ENCODE measurements at places on chromosomes 7 and 10.
A peak's percentile ranks its signal among the peaks of the same experiment; 100 is the strongest.

DNA sequence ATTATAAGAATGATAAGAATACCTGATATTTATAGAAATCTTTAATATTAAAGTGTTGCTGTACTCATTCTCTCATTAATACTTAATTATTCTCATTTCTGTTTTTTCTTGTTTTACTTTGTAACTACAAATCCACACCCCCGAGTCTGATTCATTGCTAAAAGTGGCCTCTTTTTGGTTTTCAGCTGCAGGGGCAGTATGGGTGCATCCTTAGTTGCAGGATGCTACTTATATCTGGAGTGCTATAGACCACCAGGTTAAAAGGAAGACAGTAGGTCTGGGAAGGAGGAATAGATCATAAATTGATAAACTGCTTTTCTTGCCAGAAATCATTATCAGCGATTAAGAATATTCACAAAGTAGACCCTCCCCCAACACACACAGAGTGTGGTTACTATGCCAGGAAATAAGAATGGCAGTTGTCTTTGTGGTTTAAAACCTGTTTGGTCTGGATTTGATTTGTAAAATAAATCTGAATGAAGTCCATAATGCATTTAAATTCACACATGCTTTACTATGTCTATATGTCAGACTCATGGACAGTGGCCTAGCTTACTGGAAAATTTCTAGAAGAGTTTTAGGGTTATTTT is 96.5 kb downstream of the NRF1 start:
- no peak for DNase-seq

- DNase-seq: no peak
These were observed 44.1 kb upstream of the LBX1 start for GRCh38 chr10:101273330-101273729.

GRCh38 chr7:21383227-21384220 is 44.4 kb upstream of the SP4 start:
- DNase-seq: no peak

- no peak for DNase-seq
These were observed 107.1 kb upstream of the TMEM106B start for GRCh38 chr7:12103948-12104347.

DNA sequence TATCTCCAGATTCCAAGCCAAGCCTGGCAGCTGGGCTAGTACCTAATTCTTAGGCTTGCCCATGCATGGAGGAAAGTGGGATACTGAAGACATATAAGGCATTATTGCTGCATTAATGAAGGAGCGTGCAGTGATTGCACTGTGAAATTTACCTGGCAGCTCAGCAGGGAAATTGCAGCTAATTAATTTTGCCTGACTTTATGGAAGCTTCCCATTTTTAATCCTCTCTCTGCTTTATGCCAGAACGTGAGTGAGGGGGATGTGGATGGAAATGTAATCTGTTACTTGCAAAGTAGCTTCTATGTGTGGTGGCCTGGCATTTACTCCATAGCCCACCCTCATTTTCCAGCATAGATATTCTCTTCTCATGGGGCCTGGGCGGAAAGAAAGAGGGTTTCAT is 134.9 kb downstream of the SH2D4B start:
- no peak for DNase-seq

GRCh38 chr10:85284778-85285770 is 956.7 kb downstream of the CCSER2 start:
- DNase-seq: no peak

DNA sequence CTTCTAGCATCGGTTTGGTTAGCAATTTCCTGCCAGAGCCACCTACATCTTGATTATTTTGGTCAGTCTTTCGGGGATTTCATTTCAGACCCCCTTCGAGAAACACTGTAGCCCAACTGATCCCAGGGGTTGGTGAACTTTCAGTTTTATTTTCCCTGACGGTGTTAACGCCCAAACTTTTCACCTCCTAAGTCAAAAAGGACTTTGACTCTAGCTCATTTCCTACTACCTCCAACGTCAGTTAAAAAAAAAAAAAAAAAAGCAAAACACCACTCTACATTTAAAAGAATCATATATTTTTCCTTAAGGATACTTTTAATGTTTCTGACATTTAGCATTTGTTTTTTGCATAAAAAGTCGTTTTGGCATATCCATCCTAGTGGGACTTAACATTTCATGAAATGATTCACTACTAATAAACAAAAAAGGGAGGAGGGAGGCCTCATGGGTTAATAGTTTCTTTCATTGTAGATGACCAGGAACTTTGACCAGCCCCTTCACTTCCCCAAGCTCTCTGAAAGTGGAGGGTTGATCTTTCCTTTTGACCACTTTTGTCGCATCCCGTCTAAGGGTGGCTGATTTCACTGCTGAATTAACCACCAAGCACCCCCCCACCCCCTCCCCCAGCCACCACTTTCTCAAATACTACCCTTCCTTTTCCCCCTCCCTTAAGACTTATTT is 764 bp upstream of the TCF7L2 start:
- DNase-seq: no peak

DNA sequence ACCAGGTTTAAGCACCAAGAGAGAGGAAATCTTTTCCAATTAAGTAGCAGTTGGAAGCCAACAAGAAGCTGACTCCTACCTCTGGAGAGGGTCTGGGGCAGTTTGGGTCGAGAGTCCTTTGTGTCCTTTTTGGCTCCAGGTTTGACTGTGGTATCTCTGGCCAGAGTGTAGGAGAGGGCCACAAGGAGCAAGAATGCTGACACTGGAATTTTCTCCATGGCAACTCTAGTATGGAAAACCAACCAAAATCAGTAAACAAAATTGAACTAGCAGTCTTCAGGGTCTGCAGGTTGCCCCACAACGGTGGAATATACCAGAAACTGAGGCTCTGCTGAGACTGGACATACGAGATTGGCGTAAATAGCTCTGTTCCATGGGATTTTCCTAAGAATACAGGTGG is 3.2 kb downstream of the AGR2 start:
- no peak for DNase-seq

DNA sequence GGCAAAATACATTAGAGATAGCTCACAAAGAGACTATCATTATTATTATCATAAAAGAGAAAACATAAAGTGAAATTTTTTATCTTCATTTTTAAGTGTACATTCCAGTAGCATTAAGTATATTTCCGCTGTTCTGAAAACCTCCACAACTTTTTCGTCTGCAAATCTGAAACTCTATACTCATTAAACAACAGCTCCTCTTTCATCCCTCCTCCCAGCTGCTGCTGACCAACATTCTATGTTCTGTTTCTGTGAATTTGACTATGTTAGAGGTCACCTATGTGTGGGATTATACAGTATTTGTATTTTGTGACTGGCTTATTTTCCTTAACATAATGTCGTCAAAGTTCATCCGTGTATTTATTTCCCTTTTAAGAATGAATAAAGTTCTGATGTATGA is 429.3 kb upstream of the TPK1 start:
- no peak for DNase-seq

DNA sequence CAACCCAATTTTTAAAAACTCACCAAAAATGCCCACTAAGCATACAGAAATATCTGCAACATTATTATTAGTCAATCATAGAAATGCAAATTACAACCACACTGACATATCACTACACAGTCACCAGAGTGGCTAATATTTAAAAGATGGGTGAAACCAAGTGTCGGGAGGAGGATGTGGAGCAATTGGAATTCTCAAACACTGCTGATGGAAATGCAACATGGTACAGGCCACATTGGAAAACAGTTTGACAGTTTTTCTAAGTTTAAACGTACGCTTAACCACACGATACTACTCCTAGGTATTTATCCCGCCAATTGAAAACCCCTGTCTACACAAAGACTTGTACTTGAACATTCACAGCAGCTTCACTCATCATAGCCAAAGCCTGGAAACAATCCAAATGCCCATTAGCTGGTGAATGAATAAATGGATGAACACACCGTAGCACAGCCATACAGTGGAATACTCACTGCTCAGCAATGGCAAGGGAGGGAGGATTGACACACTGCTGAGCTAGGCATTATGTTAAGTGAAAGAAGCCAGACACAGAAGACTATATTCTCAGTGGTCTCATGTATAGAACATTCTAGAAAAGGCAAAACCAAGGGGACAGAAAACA is 16.3 kb downstream of the GCK start:
- DNase-seq: no peak

- DNase-seq: no peak
These were observed 76.4 kb upstream of the NRP1 start for GRCh38 chr10:33410860-33411234.

DNA sequence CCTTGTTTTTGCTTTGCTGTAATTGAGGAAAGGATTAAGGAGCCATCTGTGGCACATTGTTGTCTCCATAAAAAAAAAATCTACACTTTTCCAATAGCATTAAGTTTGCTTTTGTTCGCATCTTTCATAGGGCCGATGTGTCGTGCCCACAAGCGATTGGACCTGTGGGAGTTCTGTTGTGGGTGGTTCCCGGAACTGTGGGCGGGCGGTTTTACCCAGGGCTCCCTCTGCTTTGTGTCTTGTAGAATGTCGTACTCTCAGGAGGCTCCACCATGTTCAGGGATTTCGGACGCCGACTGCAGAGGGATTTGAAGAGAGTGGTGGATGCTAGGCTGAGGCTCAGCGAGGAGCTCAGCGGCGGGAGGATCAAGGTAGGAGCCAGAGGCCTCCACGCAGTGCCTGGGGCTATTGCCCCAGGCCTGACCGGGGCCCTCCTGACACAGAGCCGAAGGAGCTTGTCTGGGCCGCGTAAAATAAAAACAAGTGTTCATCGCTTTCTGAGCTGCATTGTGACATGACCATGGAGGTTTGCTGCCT is 92.4 kb downstream of the ACTR3B start:
- DNase-seq: no peak

DNA sequence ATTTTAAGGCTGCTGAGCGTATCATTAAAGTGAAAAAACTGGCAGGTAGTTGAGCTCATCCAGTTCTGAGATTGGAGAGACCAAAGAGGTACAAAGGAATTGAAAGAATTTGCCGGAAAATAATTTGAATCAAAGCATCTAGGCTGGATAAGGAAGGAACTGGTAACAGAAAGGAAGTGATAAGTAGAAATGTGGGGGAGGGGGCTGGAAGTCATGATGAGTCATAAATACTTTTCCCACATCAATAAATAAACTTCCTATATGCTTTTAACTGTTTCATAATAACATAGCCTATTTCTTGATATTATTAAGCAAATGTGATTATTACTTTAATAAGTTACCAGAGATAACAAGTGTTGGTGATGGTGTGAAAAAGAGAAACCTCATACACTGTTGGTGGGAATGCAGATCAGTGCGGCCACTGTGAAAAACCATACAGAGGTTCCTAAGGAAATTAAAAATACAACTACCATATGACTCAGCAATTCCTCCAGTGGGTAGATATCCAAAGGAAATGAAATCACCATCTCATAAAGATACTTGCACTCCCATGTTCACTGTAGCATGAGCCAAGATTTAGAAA is 27.0 kb downstream of the ZNF438 start:
- DNase-seq: no peak

- no peak for DNase-seq
These were observed 17.5 kb upstream of the TRUB1 start for GRCh38 chr10:114920459-114920858.

GRCh38 chr10:101260764-101261481 is 31.7 kb upstream of the LBX1 start:
- DNase-seq: no peak

GRCh38 chr10:116926426-116926825 is 77.1 kb downstream of the ENO4 start:
- no peak for DNase-seq

GRCh38 chr10:5951721-5952407 is 25.5 kb downstream of the IL15RA start:
- no peak for DNase-seq

DNA sequence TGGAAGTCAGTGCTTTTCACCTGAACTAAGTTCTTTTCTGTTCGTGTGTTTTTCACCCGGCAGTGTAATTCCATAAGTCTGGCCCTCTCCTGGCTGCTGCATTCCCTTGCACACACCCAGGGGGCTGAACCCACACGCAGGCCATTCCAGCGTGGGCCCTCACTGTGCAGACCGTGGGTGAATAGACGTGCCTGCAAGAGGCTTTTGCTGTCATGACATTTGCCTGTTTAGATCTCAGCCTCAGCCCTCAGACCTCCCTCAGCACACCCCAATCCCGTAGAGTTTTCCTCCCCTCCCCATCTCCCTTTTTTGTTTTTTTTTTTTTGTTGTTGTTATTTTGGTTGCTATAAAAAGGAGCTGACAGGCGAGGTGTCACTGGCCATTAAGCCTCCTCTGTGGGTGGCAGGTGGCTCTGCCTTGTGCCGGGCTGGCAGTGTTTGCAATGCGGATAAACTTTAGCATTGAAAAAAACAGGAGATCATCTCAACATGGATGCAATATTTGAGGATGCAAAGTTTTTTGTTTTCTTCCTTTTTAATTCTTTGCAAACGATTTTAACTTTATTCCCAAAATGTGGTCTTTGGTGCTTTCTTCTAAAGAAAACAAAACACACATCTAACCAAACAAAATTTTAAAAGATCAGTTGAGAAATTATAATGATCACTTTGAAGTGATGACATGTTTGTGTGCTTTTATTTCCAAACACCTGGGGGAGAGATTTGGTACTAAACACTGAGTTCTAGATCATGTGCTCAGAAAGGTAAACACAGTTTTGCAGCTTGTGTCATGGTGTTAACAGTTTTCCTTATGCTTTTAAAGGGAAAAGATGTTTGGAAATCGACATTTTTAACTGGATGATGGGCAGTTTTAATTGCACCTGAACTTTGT is 58.8 kb downstream of the WDR37 start:
- no peak for DNase-seq

DNA sequence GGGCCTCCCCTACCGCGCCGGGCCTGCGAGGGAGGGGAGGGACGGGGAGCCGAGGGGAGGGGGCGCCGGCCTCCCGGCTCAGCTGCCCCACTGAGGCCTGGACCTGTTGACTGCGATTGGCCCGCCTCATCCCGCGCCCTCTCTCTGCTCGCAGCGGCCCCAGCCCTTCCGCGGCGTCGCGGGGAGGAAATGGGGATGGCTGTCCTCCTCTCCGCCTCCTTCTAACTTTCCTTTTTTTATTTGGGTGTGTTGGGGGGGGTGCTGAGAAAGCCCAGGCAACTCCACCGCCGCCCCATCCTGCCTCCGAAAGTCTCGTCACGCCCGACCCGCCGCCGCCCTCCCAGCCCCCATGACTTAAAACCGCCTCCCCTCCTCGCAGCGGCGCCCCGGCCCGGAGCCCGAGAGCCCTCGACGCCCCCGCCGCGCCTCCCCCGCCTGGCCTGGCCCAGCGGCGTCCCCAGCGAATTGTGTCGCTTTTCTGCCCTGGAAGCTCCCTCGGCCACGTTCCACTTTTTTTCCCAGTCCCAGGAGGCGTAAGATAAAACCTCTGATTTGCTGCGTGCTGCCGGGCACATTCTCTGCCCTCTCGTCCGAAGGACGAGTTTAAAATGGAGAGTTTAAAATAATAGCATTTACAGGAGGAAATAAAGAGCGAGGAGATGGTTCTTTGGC is 842 bp upstream of the SKIDA1 start:
- peak; percentile 66 for DNase-seq

All from activated CD4-positive, alpha-beta T cell treated with anti-CD3 and anti-CD28 coated beads for 48 hours (primary cell).